Endothelial cell of umbilical vein (primary cell): ENCODE measurements at places on chromosomes 4 and X. TPM values are rescaled to one million over a fixed set of nuclear protein-coding genes. Genes with fewer than 3 reads are reported as not detected.

The SMS gene
- 173 and 177 TPM in 2 replicates for total RNA-seq

The FGFR3 gene
- 1.2 TPM in 2 replicates for total RNA-seq

The XK gene
- 0.07 TPM in 1 of 2 replicates, not detected in the other for total RNA-seq

The ARHGEF6 gene
- total RNA-seq, result 5.5 and 6.4 TPM in 2 replicates

The SLC49A3 gene
- total RNA-seq, result 5.0 and 11.5 TPM in 2 replicates

The ADGRG2 gene
- total RNA-seq, result not detected in 2 replicates

The RNF212 gene
- 1.8 and 2.3 TPM in 2 replicates for total RNA-seq

The TMSB15C gene
- total RNA-seq, result 6.9 and 7.0 TPM in 2 replicates

The TLR1 gene
- total RNA-seq, result 2.7 and 4.6 TPM in 2 replicates

The MCF2 gene
- 0.13 TPM in 1 of 2 replicates, not detected in the other for total RNA-seq

The GJB1 gene
- not detected in 2 replicates for total RNA-seq

The GASK1B gene
- total RNA-seq, result 235 and 238 TPM in 2 replicates

The P2RY8 gene
- total RNA-seq, result not detected in 2 replicates

The PPP1R2C gene
- not detected in 2 replicates for total RNA-seq

The LONRF3 gene
- 7.9 and 13.3 TPM in 2 replicates for total RNA-seq

The IRAK1 gene
- 136 and 138 TPM in 2 replicates for total RNA-seq

The SOD3 gene
- total RNA-seq, result not detected in 2 replicates

The FAM200B gene
- 20.6 and 24.6 TPM in 2 replicates for total RNA-seq

The HAND2 gene
- not detected in 2 replicates for total RNA-seq

The COL4A6 gene
- total RNA-seq, result 0.49 and 0.92 TPM in 2 replicates

The EGFL6 gene
- not detected in 2 replicates for total RNA-seq
